ENCODE measurements at places on chromosomes 1 and 21.

- peak; percentile 38 for DNase-seq
Measured at GRCh38 chr1:231335663-231336602, 1.7 kb downstream of the EXOC8 start.

- no peak for DNase-seq
Measured at GRCh38 chr1:10788592-10789006, 7.8 kb downstream of the CASZ1 start.

DNA sequence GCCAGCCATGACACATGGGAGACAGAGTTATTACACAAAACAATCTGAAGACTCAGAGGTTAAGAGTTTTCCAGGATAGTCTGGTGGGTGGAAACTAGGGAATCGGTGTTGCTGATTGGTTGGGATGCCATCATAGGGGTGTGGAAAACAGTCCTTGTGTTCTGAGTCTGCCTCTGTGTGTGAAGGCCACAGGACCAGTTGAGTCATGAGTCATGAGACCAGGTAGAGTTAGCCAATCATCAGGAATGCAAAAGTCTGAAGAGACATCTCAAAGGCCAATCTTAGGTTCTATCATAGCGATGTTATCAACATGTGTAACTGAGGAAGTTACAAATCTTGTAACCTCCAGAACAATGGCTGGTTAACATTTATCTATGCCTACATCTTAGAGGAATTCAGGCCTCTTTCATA is 49.7 kb upstream of the NEK7 start:
- DNase-seq, result no peak

- peak; percentile 69 for DNase-seq
Measured at GRCh38 chr1:156445789-156446263, 54.7 kb downstream of the MEF2D start.

- DNase-seq, result no peak
Measured at GRCh38 chr1:32406629-32407111, 12.4 kb upstream of the BSDC1 start.

DNA sequence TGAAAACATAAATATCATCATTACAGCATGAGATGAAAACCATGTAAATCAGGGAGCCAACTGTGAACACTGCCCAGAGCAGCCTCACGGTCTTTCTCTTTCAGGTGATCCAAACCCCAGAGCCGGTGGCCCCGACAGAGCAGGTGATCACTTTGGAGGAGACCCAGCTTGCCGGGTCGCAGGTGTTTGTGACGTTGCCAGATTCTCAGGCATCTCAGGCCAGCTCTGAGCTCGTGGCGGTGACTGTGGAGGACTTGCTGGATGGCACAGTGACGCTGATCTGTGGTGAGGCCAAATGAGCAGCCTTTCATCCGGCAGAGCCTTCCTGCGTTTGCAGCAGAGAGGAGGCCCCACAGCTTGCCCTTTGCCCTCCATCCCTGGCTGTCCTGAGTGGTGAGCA is 37.2 kb upstream of the EPHA8 start:
- DNase-seq, result no peak

- DNase-seq, result no peak
Measured at GRCh38 chr1:11647333-11647732, 6.9 kb downstream of the FBXO2 start.

GRCh38 chr1:226172589-226172988 is 14.0 kb downstream of the ACBD3 start:
- DNase-seq, result no peak

DNA sequence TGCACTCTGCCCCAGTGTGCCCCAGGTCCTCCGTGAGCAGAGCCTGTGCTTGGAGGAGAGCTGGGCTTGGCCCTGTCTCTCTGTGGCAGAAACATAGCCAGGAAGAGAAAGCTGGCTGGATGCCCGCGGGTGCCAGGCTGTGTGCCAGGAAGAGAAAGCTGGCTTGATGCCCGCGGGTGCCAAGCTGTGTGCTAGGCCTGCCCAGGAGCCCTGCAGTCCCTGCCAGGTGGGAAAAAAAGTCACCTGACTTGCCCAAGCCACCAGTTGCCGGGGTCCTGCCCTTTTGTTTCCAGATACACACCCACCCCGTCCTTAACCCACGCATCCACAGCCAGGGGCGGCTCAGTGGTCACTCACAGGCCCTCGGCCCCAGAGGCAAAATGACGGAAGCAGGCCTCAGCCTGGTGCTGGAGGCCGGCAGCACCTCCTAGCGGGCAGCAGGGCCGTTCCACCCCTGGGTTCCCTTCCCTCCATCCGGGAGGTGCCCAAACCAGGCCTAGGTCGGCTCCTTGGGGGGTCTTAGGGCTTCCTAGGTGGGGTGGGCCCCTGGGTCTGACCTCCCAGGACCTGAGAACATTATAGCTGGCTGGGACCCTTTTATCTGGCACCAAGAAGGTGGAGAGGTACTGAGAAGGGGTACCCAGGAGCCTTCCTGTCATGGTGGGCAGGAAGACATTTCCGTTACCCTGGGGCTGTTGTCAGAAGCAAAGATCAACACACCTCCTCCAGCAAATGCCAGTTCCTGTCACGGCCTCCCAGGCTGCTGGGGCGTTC is 9.1 kb downstream of the ITGB2 start:
- DNase-seq, result peak; percentile 12

All from erythroblast (primary cell).